ENCODE measurements at places on chromosomes 11 and 22.
A peak's percentile ranks its signal among the peaks of the same experiment; 100 is the strongest.

DNA sequence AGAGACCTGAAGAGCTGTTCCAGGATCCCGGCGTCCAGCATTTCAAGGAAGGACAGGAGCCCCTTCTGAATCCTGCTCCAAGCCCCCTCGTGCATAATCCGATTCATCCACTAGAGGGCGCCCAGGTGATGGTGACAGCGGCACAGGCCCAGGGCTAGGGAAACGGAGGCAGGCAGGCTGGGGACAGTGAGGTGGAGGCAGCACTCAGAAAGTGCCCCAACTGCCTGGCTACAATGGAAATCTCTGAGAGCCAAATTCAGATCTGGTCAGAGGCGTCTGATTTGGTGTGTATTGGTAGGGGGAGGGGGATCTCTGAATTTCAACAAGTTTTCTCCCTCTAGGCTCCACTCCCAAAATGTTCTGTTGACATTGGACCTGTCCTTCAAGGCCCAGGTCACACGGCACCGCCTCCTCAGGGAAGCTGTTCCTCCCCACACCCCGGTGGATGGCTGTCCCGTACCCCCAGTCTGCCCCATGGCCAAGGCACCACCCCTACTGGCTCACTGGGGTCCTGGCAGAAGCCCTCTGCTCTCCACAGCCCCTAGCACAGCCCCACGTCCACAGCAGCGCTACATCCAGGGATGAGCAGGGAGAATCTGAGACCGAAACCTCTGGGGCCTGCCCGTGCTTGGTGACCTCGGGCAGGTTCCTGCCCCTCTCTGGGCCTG is 142.9 kb downstream of the CRYBB2 start:
- DNase-seq: peak; percentile 21

GRCh38 chr11:14393889-14394288 is 34.9 kb upstream of the RRAS2 start:
- no peak for DNase-seq

DNA sequence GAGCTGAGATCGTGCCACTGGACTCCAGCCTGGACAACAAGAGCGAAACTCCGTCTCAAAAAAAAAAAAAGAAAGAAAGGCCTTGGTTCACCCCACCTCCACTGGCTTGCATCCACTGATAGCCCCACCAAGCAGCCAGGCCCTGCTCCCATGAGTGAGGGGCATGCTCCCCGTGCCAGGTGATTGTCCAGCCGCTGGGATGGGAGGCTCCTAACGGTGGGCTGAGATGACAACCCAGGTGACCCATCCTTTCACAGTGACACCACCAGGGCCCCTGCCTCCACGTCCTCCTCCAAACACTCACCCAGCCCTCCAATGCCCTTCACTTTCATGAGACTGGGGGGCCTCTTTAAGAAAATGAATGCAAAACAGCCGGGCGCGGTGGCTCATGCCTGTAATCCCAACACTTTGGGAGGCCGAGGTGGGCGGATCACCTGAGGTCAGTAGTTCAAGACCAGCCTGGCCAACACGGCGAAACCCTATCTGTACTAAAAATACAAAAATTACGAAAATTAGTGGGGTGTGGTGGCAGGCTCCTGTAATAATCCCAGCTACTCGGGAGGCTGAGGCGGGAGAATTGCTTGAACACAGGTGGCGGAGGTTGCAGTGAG is 8.6 kb upstream of the DERL3 start:
- no peak for DNase-seq

DNA sequence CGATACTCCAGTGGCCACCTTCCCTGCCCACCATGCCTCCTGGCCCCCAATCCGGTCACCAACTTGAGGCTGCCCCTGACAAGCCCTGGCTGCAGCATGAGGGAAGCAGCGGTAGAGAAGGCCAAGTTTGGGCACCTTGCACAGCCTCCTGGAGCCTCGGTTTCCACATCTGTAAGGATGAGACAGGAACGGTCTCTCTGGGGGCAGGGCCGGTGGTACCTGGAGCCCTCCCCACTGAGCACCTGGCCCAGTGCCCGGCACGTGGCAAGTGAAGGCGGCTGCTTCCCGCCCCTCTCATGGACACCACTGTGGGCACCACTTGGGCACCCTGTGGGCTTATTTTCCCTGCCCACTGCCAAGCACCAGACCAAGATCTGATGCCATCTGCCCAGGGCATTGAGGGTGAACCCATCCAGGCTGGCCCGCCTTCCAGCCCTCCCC is 77.8 kb downstream of the CDKN1C start:
- no peak for DNase-seq

GRCh38 chr11:128399251-128400121 is 187.9 kb downstream of the ETS1 start:
- no peak for DNase-seq

DNA sequence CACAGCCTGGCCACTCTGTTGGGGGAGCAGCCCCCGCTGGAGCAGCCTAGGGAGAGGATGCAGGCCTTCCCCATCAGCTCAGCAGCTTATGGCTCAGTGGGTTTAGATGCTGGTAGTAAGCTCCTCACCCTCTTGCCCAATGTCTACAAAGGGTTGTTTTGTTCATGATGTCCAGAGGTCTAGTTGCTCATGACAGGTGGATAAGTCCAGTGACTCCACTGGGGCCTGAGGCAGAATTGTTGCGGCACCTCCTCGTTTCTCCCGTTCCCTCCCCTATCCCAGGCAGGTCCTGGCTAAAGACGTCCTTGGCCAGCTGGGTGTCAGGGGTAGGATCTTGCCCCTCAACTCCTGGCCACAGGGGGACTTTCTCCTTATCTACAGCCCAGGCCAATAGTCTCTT is 233.5 kb upstream of the B3GAT1 start:
- no peak for DNase-seq

DNA sequence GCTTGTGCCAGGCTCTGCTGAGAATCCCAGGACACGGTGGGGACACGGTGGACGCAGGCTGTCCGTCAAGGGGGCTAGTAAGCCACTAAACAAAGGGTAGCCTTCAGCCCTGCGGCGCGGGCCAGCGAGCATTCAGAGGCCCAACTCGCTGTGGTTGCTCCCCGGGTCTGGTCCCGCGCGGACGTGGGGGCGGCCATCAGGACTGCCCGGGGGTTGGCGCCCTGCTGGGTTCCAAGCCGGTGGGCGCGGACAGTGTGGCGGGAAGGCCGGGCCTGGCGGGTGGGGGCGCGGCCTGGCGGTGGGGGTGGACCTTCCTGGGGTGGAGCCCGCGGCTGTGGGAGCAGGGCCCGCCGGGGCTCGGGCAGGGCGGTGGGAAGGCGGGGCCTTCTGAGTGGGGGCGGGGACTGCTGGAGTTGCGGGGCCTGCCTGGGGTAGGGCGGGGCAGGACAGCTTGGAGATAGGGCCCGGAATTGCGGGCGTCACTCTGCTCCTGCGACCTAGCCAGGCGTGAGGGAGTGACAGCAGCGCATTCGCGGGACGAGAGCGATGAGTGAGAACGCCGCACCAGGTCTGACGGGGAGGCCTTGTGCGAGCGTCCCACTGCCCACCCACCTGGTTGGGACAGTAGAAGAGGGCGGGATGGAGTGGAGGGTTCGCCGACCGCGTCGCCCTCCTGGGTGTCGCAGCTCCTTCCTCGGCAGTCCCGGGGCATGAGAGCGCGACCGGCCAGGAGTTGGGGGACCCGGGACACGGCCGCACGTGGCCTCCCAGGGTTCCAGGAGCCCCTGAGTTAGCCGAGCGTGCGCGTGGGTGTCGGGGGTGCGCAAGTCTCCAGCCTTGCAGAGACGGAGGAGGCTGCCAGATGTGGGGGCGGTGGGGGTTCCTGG is at the start of gene SERHL2:
SERHL2 (plus strand) TSS at position 482 of the 887 bp plus-strand sequence; CDS start at position 547, 65 bp downstream.
- DNase-seq: no peak

- DNase-seq: no peak
These were observed 4.3 kb upstream of the APOL6 start for GRCh38 chr22:35643991-35644390.

- DNase-seq: no peak
These were observed 274.0 kb downstream of the SOX6 start for GRCh38 chr11:16082095-16083055.
